Cardiac muscle cell (in vitro differentiated cells and primary cell): ENCODE measurements at places on chromosomes 4 and X.
A peak's percentile ranks its signal among the peaks of the same experiment; 100 is the strongest.

- DNase-seq: no peak
Measured at GRCh38 chr4:139962130-139962684, 191.8 kb downstream of the MAML3 start.

- DNase-seq: no peak
Measured at GRCh38 chr4:173443121-173443520, 44.2 kb upstream of the SCRG1 start.

DNA sequence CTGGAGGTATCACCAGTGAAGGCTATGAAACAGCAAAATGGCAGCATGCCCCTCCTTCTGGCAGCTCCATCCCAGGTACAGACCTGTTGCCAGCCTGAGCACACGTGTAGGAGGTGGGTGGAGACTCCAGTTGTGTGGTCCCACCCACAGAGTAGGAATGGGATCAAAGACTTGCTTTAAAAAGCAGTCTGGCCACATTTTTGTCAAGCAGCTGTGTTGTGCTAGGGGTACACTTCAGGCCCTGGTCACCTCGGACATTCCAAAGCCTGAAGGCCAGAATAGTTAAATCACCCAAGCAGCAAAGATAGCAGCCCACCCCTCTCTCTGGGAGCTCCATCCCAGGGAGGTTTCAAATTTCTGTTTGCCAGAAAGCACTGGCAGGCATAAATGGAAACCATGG is 20.3 kb upstream of the AMBN start:
- DNase-seq: no peak

- no peak for DNase-seq
Measured at GRCh38 chr4:35982318-35982717, 262.0 kb downstream of the ARAP2 start.

- DNase-seq: no peak
Measured at GRCh38 chr4:70000711-70001110, 4.9 kb downstream of the STATH start.

GRCh38 chrX:97636473-97637140 is 752.9 kb downstream of the RPA4 start:
- peak; percentile 7 for DNase-seq

- DNase-seq: no peak
Measured at GRCh38 chr4:186840771-186841301, 117.2 kb upstream of the FAT1 start.

GRCh38 chr4:7828011-7828720 is 111.5 kb downstream of the AFAP1 start:
- peak; percentile 100 for DNase-seq

DNA sequence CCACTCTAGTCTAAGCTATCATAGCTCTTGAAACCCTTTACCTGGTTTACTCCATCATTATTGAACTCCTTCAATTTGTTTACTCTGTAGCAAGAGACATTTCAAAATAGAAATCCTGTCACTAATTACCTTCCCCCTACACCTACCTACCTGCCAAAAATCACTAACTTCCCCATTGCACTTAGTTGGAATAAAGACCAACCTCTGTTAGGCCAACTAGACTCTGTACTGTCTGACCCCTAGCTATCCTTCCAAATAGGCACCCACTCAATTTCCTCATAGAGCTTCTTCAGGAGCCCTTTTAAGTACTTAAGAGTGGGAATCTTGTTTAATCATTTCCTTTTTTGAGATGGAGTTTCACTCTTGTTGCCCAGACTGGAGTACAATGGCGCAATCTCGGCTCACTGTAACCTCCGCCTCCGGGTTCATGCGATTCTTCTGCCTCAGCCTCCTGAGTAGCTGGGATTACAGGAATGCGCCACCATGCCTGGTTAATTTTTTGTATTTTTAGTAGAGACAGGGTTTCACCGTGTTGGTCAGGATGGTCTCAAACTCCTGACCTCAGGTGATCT is 8.9 kb upstream of the CDKL2 start:
- DNase-seq: no peak

- DNase-seq: no peak
Measured at GRCh38 chr4:151431728-151432127, 22.8 kb downstream of the FHIP1A start.

DNA sequence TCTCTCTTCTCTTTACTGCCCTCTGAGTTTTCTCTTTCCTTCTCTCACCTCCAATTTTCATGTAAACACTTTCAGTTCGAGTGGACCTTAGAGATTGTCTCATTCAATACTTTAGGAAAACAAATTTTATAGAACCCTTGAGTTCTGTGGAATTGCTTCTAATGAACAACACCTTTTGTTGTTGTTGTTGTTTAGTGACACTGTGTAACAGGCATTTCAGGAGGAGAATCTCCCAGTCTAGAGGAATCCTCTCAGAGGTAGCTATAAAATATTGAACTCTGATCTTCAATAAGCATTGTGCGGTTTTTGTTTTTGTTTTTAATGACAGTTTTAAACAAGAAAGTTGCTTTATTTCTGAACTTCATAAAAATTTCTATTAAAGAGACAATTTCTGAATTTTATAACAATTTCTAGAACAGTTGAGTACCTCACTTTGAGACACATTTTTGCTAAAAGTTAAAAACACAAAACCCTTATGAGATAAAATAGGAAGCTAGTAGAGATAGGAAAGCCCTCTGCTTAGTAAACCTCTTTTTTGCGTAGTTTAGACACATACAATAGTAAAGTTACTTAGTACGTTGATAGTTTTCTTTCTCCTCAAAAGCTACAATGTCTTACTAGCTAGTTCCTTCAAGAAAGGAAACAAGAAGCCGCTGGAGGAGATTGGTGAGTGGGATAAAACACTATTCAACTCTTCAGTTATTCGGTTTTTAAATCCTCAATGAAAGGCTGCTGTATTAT is 38.8 kb downstream of the CLCN3 start:
- no peak for DNase-seq
